CD4-positive, alpha-beta memory T cell (primary cell): ENCODE measurements at places on chromosomes 12 and 14.

GRCh38 chr12:5390174-5390799 lies 41.6 kb upstream of the NTF3 start:
- DNase-seq: no peak

- no peak for DNase-seq
Measured at GRCh38 chr14:22296722-22297121, 292.3 kb downstream of the DAD1 start.

- DNase-seq: no peak
Measured at GRCh38 chr14:52106840-52107239, 38.0 kb upstream of the NID2 start.

GRCh38 chr14:52463375-52463774 lies 88.9 kb downstream of the TXNDC16 start:
- DNase-seq: no peak

DNA sequence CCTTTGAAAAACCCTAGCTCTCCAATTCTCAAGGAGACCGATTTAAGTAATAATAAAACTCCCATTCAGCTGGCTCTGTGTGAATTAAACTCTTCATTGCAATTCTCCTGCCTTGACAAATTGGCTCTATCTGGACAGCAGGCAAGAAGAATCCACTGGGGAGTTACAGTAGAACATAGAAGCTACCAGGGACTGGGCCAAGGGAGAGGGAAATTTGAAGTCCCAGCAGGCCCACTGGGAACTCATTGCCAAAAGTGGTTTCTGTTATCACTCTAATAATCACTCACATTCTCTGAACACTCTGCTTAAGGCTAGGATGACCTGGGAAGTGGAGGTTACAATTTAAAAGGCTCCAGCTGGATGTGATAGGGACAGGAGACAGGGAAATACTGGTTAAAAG lies 384.5 kb upstream of the CCDC196 start:
- DNase-seq: no peak

DNA sequence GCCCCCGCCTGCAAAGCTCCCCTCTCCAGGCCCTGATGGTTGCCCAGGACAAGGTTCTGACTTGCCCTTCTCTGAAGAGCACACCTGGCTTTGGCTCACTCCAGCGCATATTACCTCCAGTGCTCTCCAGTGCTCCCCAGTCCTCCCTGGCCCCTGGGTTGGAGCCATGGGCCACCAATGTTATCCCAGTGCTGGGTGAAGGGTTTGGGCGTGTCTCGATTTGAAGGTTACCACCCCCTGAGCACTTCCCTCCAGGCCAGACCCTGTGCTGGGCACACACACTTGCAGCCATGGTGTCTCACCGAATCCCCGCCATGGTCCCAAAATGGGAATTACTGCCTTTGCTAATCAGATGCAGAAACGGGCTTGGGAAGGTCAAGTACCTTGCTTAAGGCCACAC lies 11.1 kb downstream of the RITA1 start:
- DNase-seq: no peak

DNA sequence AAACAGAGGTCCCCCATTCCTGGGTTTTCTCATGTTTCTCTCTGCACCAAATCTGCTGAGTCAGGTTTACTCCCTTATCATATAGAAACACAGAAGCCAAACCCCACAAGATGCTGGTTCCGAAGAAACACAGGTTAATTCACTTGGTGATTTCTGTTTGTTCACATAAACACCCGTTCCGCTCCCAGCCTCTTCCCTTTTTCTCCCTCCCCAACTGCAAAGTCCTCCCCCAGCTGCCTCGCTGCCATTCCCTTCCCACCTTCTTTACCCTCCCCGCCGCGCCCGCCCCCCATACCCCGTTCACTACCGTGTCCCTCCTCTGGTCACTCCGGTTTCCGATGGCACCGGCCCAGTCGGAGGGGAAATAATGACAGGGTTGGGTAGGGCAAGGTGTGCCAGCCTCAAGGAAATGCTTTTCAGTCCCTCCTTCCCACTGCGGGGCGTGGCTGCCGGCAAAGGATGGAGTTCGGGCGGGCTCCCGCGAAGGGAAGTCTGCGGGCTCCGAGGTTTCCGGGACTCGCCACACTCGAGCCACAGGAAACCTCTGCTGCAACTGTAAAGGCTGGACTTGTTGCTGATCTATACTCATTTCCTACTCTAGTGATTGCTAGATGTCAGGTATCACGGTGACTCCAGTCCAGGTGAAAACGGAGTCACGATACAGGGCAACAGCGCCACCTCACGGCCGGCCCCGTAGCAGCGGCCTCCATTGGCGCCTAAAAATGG lies at the start of gene STYK1:
TSS of gene STYK1 (minus strand) at position 394 of the 726 bp plus-strand sequence. CDS start 39,434 bp downstream, outside the sequence.
- DNase-seq: peak; percentile 60

GRCh38 chr14:85601246-85601645 lies 71.3 kb downstream of the FLRT2 start:
- DNase-seq: no peak

GRCh38 chr12:115683240-115683780 lies 594.2 kb downstream of the MED13L start:
- no peak for DNase-seq

GRCh38 chr12:120352117-120352516 lies 16.8 kb downstream of the MSI1 start:
- DNase-seq: no peak

GRCh38 chr14:29804481-29805266 lies 123.0 kb downstream of the PRKD1 start:
- no peak for DNase-seq

DNA sequence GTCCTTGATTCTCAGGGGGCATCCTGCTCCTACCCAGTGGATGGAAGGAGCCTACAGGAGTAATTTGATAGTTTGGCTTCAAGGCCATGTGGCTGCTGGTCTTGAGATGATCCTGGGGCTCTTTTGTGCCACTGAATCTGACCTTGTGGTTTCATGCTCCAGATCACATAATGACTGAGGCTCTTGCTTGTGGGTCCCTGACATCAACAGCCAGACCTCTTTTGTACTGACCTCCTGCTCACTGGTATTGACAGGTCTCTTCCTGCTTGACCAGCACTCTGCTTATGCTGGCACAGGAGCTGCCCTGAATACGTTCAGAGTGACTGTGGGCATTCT lies 23.2 kb upstream of the JPH4 start:
- DNase-seq: no peak

DNA sequence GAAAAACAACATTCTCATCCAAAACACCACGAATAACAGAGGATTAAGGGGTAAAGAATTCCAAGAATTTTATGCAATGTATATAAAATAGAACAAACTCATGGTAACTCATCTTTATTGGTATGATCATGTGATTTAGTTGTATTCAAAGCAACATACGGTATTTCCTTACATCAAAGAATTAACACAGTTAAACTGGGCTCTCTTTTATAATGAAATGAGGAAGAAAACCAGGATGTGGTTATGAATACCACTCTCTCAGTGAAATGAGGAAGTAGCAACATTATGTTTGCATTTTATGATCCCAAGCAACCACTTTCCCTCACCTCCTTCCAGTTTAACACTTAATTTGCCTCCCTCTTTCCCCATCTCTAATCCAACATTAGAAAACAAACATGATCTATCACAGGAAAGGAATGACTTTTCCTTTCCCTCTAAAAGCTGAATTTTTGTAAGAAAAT lies 22.9 kb downstream of the SPTLC2 start:
- peak; percentile 49 for DNase-seq

DNA sequence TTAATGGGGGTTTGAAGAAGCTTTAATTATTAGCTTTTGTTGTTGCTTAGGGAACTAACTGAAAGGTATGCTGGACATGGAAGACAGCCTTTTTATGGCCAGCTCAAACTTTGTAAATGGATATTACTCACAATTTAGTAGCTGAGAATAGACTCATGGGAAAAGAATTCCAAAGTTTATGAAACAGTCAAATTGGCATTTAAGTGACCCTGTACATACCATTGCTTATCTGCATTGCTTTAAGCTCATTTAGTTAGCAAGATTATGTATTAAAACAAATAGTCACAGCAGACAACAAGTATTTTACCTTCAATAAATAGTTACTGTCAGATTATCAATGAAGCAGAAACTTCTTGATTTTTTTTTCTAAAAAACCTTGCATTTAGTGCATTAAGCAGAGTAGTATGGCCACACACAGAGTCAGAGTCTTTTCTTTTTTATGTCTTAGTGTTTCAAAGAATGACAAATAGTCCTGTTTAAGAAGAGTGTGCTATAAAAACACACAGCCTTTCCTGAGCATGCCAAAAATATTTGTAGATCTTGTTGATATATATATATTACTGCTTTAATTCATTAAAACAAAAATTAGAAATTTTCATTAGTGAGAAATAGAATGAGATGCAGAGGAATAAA lies 102.2 kb downstream of the TTC6 start:
- no peak for DNase-seq

DNA sequence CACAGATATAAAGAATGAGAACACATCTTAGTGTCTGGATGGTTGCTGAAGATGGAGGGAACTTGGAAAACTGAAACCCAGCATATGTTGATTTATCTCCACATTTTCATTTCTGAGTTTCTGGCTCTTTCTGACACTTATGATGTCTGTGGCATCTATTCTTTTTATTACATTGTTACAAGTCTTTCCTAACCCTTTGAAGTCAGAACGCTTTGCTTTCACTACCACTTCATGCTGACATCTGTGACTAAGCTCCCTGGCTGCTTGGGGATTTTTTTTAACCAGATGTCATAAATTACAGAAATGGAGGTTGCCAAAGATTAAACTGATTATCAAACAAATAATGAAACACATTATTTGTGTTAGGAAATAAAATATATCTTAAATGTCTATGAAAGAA lies 188.7 kb downstream of the KITLG start:
- DNase-seq: no peak

- no peak for DNase-seq
Measured at GRCh38 chr12:58288190-58288589, 346.8 kb downstream of the ATP23 start.

DNA sequence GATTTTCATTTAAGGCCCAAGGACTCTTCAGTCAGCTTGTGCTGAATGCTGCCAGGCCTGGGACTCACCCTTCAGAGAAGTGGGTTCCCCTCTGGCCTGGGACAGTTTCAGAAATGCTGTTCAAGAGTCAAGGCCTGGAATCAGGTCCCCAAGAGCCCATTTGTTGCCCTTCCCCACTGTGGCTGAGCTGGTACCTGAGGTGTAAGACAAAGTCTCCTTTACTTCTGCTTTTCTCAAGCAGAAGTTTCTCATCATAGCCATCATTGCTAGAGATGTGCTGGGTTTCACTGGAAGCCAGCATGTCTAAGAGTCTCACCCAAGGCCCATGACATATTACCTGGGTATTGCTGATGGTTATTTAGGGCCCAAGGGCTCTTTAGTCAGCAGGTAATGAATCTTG lies 8.9 kb downstream of the FANCM start:
- DNase-seq: no peak

DNA sequence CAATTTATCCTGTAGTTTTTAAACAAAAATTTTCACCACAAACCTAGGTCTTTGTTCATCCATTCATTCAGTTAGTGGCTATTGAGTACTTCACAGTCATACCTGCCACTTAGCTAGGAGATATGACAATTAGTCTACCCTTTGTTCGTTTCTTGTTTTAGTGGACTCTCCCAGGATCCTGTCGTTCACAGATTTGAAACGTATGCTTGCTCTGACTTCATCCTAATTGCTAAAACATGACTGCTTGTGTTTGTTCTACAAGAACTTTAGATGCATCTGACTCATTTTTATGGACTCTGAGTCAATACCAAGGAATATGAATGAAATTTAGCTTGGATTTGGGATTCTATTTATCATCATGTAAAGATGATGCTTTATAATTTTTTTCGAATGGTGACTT lies 69.5 kb downstream of the TBC1D30 start:
- DNase-seq: no peak

- no peak for DNase-seq
Measured at GRCh38 chr12:84128117-84128991, 784.2 kb downstream of the SLC6A15 start.

GRCh38 chr12:83102499-83102898 lies 415.8 kb downstream of the TMTC2 start:
- DNase-seq: no peak

DNA sequence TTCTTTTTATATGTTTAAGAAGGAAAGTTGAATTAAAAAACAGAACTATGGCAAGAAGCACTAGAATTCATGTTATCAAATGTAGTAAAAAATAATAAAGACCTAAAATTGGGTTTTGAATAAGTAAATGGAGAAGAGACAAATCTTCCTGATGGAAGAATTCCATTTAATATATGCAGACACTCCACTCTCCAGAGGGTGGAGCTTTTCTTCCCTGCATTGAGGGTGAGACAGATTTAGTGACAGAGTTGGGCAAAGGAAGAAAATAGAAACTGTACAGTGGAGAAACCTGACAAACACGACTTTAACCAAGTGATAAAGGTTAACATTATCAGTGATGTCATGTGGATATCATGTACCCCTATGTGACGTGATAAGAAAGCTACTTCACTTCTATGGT lies 217.6 kb downstream of the PRKD1 start:
- DNase-seq: no peak

DNA sequence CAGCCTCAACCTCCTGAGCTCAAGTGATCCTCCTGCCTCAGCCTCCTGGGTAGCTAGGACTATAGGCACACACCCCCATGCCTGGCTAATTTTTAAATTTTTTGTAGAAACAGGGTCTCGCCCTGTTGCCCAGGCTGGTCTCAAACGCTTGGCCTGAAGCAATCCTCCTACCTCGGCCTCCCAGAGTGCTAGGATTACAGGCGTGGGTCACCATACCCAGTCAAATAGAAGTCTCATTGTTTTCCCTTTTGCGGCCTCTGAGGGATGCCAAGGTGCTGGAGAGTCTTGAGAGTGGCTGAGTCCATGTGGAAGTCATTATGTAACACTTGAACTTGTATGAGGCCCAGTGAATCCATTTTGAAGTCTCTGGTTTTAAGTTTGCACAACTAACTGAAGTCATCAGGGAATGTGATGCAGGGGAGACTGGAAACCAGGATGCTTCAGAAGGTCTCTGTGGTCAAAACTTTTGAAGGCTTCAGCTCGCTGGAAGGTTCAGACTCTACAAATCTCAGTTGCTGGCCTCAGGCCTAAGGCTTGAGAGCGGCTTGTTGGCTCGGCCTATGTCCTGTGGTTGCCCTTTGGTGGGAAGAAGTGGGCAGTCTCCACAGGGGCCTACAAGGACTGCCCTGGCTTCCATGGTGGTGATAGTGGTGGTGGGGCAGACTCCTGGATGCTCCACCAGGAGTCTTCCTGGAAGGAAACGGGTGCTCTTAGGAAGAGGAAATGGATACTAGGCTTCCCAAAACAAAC lies 29.2 kb downstream of the GALNT16 start:
- DNase-seq: no peak

- peak; percentile 88 for DNase-seq
Measured at GRCh38 chr14:105484069-105484996, 2.4 kb upstream of the CRIP1 start.

DNA sequence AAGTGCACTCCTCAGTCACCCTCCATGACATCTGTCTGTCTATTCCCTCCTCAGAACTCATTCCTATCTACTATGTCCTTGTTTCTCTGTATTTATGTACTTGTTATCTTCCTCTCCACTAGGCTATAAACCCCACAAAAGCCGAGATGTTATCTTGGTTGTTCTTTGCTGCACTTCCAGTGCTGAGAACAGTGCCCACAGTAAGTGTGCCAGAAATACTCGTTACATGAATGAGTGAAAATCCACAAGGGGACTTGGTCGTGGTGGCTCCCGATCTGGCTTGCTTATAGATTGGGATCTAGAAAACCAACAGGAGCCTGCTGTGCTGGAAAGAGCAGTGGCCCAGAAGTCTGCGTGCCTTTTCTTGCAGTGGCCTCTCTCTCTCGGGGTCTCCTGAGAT lies 111.9 kb upstream of the PRMT8 start:
- DNase-seq: no peak
